ENCODE measurements at places on chromosomes 5 and 9. TPM values are rescaled to one million over a fixed set of nuclear protein-coding genes. Genes with fewer than 3 reads are reported as not detected.

The WDR38 gene
- not detected for total RNA-seq

The EFNA5 gene
- 1.6 TPM for total RNA-seq

The MEIKIN gene
- total RNA-seq, result not detected

The MYORG gene
- 2.8 TPM for total RNA-seq

The CDH9 gene
- not detected for total RNA-seq

The NRARP gene
- 0.18 TPM for total RNA-seq

The IFNB1 gene
- total RNA-seq, result not detected

The PRRC2B gene
- 70.0 TPM for total RNA-seq

Data from cardiac atrium fibroblast (primary cell).